ENCODE measurements at places on chromosomes 12 and 14.

DNA sequence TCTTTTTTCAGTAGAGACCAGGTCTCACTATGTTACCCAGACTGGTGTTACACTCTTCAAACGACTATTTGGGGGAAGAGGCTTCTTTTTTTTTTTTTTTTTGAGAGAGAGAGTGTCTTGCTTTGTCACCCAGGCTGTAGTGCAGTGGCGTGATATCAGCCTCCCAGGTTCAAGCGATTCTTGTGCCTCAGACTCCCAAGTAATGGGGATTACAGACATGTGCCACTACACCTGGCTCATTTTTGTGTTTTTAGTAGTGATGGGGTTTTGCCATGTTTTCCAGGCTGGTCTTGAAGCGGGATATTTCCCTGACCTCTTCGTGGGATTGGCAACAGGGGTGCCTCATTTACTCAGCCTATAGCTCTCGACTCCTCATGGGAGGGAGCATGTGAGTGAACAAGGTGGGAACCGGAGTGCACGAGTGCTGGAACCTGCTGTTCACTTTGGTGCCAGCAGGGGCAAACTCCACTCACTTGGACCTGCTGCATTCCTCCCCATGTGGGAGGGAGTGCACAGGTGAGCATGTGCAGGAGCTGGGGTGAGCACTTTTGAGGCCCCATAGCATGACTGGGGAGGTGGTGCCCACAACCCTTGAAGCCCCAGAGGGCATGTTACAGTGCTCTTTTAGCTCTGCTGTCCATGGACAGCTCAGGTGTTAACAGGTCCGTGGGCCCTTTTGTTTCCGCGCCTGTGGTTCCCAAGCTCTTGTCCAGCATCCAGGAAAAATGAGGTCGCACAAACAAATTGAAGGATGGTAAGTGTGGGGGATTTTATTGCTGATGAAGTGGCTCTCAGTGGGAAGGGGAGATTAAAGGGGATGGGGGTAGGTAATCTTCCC, 79.1 kb upstream of the HECTD1 start:
- DNase-seq = no peak

- peak; percentile 95 for DNase-seq
Observed at GRCh38 chr12:52147367-52147963, 44.3 kb downstream of the KRT80 start.

DNA sequence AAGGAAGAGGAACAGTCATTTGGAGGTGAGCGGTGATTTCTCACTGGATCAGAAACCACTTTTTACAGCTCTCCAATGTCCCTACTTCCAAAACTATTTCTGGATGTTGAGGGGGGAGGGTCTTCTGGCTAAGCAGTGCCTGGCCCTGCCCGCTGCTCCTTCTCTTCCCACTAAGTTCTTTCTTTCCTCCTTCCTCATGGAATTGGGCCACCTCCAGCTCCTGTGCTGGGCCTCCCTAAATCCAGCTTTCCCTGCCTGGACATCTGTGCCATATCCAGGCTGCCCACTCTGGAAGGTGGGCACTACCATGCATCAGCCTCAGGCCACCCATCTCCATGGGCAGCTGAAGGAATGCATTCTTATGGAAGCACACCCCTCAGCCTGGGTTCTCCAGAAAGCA, 11.5 kb downstream of the DHRS2 start:
- no peak for DNase-seq

GRCh38 chr12:77553976-77554619, 276.6 kb upstream of the NAV3 start:
- no peak for DNase-seq

DNA sequence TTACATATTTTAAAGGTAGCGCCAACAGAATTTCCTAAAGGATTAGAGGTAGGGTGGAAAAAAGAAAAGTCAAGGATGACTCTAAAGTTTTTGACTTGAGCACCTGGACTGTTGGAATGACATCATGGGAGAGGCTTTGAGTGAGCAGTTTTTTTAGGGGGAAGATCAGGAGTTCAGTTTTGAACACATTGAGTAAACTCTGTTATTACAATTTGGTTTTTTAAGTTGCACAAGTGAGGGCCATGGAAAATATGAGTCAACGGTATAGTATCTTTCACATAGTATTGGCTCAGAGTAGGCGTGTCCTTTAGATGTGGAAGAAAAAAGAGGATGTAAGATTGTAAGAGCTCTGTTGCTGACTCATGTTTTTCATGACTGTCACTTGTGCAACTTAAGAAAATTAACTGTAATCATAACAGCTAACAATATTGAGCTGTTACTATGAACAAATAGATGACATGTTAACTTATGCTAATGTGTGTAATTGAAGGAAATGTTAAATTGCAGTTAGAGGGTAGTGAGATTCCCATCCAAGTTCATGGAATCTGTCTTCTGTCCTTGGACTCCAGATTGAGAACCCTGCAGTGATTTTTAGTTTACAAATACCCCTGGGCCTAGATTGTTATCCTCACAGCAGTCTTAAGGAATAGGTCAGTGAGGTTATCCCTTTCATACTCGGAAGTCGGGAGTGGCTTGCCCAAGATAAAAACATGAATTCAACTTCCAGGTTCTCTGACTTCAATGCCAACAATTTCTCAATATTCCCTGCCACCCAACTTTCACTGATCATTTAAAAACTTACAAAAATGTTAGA, 48.2 kb upstream of the ATP2B1 start:
- peak; percentile 99 for DNase-seq

- no peak for DNase-seq
Observed at GRCh38 chr12:91163116-91163515, 19.5 kb downstream of the DCN start.

GRCh38 chr12:26573225-26573909, 259.6 kb downstream of the ITPR2 start:
- DNase-seq = no peak

DNA sequence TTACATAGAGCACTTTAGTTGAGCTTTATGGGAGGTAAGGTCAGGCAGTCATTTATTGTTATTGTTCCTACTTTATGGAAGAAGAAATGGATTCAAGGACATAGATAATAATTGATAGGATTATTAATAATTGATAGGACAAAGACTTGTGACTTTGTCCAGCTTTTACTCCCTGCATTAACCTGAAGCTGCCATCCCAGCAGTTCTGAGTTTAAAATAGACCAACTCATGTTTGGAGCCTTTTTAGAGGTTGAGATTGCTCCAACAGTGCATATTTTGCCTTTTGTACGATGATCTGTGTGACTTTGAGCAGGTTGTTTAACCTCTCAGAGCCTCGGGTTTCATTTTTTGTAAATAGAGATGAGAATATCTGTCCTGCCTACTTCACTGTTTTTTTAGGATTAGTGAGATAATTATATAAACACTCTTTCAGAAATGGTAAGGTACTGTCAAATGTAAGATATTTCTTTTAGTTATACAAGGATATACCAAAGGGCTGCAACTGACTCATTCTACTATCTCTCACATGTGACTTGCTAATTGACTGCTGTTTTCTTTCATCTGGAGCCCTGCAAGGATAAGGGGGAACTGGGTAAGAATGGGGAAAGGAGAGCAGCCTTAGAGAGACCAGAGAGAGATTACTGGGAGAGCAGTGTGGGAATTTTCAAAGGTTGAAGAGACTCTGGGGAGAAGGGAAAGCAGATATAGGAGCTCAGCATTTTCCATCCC, 15.3 kb downstream of the WDR20 start:
- peak; percentile 9 for DNase-seq

- no peak for DNase-seq
Observed at GRCh38 chr14:63404906-63405305, 86.2 kb upstream of the GPHB5 start.

DNA sequence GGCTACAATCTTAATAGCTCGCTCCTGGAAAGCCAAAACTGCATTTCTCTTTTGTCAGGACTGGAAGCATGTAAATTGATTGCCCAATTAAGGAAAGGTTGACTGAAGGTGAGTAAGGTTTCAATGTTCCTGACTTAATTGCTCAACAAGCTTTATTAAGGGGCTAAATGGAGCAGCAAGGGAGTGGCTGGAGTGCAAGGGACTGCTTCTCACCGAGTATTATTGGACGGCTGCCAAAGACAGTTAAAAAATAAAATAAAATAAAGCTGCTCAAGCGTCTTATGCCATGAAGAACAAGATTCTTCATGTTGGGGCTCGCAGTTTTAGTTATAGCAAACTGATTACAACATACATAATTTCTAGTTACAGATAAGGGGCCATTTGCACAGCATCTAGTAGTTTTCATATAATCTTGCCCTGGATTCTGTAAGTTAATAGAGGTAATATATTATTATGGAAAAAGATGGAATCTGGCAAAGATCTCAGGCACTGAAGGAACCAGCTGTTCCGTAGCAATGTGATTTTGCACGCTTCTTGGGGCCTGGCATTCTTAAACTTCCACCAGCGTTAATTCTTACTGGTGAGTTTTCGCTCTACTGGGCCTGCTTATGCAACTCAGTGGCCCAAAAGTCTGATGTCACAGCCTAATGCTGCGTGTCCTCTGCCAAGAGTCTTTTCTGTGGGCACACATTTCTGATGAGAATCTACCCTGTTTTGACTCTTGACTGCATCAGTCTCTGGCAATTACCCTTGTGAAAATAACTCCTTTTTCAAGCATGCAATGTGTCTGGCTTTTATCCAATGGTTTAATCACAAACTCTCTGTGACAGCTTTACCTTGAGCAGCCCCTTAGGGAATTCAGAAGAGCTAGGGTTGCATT, 108.5 kb downstream of the SLC38A1 start:
- DNase-seq = peak; percentile 57

GRCh38 chr12:69231479-69231878, 7.9 kb upstream of the CPSF6 start:
- DNase-seq = no peak

GRCh38 chr14:50839048-50839447, 8.1 kb upstream of the NIN start:
- no peak for DNase-seq
